GM12891 (cell line): ENCODE measurements at places on chromosomes 3 and 15.

DNA sequence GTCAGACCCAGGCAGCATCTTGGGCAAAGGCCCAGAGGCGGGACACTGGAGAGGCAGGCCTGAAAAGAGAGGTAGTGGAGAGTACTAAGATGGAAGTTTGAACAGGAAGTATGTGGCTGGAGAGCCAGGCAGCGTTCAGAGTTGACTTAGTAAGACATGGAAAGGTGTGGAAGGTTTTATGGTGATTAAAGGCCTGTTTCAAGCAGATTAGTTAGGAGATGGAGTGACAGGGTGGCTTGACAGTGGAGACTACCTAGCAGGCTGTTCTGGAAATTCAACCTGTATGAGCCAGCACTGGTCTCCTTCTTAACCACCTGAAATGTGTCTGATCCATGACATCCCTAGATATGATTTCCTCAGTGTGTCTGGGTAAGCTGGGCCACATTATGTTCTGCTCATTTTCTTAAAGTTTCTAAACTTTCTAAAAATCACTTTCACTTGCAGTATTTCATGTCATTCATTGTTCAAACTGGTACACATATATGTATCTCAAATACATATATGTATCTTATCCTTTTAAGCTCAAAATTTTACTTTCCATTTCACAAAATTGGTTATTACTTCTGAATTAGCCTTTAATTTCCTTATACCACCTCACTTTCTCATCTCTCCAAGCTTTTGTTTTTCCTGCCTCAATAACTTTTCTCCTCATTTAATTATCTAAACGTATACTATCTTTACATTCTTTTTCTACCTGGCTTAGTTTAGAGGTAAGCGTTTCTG lies 43.4 kb upstream of the ARL14 start:
- DNase-seq: no peak

GRCh38 chr15:58741032-58741431 lies 8.5 kb downstream of the ADAM10 start:
- DNase-seq: no peak

DNA sequence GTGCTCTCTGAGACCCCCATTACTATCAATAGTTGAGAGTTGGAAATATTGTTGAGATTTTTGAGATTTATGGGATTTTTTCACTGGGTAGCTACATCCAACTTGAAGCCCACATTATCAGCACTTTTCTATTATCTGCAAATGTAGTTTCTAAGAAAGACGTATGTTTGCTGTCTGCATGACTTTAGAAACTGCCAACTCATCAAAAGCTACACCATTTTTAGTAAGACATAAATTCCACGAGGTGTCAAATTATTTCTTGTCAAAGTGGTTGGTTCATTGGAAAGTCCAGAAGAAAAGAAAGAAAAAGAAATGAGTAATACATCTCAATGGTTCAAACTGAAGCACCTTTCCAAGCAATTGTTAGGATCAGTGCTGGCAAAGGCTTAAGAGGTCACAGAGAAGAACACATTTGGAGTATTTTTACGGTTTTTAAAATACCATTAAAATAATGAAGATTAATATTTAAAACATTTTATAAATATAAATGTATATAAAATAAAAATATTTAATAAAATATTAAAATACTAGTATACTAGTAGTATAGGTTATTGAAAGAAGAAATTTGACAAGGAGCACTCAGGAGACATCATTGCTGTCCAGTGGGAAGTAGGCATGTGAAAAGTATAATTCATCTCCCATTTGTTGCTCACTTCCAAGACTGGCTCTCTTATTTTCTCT lies 463.5 kb downstream of the TAFA4 start:
- DNase-seq: no peak

- DNase-seq: no peak
Observed at GRCh38 chr3:134033315-134033996, 3.7 kb upstream of the SLCO2A1 start.

GRCh38 chr15:90482124-90483011 lies 47.4 kb upstream of the CRTC3 start:
- DNase-seq: no peak

- DNase-seq: peak; percentile 61
Observed at GRCh38 chr3:170357176-170358041, at the start of gene SKIL. SKIL (plus strand) TSS chr3:170357715; CDS start chr3:170360332, 2,617 bp downstream.
